Fibroblast of pulmonary artery (primary cell): ENCODE measurements at places on chromosomes 2 and 18.

GRCh38 chr2:119324685-119325270 is 41.9 kb downstream of the C2orf76 start:
- no peak for DNase-seq

DNA sequence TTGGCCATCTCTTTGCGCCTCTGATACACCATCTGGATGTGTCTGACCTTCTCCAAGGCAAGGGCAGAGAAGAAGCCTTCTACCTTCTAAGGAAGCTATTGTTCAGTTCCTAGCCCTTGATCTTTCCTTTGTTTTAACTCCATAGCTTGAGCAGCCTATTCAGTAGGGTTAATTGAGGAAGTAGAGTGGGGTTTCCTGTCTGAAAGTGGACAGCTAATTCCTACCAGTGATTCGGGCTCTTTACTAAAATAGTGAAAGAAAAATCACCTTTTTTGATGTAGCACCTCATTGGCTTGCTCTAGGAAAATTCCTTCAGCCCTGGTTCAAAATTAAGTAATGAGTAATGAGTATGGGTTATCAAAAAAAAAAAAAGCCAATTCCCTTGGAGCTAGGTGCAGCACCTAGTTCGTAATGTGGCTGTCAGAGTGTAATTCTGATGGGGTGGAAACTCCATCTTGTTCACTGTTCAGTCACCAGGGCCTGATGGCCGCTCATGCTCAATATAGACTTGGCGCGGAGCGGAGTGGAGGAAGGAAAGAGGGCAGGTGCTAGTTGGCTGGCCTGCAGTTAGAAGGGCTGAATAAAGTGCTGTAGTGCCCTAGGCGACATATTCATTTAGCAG is 2.9 kb upstream of the MGAT5 start:
- no peak for DNase-seq

GRCh38 chr2:191384829-191385228 is 139.6 kb downstream of the MYO1B start:
- DNase-seq: no peak

- no peak for DNase-seq
Observed at GRCh38 chr18:61973273-61974115, 80.7 kb upstream of the RNF152 start.

DNA sequence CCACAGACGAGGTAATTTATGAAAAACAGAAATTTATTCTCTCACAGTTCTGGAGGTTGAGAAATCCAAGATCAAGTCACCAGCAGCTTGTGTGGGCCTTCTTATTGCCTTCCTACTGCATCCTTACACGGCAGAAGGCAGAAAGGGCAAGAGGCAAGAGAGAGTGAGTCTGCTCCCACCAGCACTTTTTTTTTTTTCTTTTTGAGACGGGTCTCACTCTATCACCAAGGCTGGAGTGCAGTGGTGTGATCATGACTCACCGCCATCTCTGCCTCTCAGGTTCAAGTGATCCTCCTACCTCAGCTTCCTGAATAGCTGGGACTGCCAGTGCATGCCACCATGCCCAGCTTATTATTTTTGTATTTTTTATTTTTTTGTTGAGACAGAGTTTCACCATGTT is 78.5 kb upstream of the HK2 start:
- no peak for DNase-seq

- DNase-seq: peak; percentile 94
Observed at GRCh38 chr18:75489493-75490190, 62.1 kb upstream of the SMIM21 start.

- DNase-seq: peak; percentile 81
Observed at GRCh38 chr2:171523088-171524017, 1.1 kb downstream of the CYBRD1 start.

DNA sequence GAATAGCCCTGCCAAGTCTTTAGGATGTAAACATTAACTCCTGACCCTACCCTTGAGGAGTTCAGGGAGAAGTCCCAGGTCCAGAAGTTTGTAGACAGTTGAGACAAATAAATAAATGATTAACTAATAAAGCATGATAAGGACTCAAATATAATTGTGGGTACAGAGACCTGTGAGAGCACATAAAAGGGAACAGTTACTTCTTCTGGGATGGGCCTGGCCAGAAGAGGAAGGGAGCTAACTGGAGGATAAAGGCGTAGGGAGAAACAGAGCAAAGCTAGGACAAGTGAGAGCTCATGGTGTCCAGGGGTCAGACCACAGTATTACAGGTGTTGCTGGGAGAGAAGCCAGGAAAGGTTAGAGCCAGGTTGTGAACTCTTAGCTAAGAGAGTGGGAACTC is 3.0 kb downstream of the LCLAT1 start:
- no peak for DNase-seq

DNA sequence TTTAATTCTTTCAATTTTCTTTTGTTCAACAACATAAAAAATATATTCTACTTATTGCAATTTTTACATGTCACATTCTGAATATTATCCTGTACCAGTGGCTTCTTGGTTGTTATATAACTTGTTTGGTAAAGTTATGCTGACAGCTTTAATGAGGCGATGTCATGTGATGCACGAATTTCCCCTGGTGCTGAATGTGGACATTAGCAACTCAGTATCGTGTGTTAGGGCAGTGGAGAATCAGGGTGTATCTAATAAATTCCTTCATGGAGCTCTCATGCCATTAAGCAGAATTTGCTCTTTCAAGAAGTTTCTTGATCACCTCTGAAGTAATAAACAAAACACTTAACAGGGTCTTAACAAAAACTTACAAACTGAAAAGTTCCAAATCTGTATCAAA is 99.6 kb upstream of the DNMT3A start:
- DNase-seq: no peak

DNA sequence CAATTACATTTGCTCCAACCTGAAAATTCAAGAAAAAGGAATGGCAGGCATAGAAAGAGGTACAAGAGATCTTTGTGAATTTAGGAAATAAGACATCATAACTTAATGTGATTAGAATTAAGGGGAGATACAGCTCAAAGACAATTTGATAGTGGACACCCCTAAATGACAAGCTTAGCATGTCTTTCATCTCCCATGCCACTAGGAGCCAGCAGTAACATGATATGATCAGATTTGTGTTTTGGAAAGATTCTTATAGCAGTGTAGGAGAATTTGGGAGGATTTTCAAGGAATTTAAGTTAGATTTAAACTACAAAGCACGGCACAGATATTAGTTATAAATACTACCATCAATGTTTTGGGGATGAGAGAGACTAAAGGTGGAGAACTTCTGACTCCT is 340.8 kb downstream of the RDH14 start:
- peak; percentile 20 for DNase-seq

DNA sequence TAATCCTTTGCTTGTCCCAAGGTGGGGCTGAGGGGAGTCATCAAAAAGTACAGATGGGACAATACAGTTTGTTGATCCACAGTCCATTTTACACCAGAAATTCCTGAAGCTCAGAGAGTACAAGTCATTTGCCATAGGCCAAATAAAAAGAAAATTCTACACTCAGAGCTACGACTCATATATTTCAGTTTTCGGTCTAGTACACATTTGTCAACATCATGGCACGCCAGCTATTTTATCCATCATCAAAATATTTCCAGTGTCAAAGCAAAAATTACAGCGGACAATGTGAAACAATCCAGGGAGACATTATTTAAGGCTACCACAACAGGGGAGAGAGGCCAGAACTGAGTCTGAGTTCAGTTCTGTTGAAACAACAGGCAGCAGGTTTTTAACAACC is 587.5 kb upstream of the DSEL start:
- peak; percentile 3 for DNase-seq

- no peak for DNase-seq
Observed at GRCh38 chr2:66701656-66702055, 266.7 kb downstream of the MEIS1 start.

GRCh38 chr18:27581296-27581904 is 396.3 kb upstream of the CHST9 start:
- DNase-seq: peak; percentile 20

DNA sequence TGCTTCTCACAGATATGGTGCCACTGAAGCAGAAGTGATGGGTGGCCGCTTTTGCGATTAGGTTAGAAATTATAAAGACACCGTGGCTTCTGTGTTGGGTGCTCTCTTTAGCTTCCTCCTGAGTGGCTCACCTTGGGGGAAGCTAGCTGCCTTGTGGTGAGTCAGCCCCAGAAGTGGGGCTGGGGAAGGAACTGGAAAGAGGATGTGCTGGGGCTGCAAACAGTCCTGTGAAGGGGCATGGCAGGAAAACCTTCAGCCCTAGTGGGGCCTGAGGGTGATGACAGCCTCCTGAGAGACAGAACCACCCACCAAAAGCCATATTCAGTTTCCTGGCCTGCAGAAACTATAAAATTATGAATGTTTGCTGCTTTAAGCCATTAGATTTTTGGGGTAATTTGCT is 8.9 kb upstream of the ASB18 start:
- DNase-seq: no peak

DNA sequence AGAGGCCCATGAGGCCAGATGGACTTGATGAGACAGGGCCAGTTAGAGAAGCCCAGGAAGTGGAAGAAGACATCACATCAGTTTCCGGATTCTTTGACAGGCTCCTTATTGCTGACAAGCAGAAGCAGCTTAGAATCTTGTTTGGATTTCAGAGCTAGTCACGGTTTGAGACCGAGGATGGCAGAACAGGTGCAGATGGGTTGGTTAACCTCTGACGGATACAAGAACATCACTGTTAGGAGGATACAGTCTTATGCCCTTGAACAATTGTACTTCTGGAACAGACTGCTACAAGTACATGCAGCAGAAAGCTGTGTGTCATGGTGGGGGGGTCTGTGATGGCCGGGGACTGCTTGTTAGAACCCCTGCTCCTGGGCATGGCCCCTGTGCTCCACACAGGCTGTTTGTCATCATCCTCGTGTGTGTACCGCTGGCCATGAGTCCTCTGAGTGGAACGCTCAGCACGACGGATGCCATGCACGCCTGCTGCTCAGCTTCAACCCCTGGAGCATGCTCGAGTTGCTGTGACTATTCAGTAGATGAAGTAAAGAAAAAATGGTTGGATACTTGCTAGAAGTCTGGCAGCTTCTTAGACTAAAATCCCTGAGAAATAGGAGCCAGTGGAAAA is 217.7 kb downstream of the SH3RF3 start:
- no peak for DNase-seq

GRCh38 chr2:73163483-73164367 is 38.6 kb upstream of the NOTO start:
- DNase-seq: peak; percentile 84

DNA sequence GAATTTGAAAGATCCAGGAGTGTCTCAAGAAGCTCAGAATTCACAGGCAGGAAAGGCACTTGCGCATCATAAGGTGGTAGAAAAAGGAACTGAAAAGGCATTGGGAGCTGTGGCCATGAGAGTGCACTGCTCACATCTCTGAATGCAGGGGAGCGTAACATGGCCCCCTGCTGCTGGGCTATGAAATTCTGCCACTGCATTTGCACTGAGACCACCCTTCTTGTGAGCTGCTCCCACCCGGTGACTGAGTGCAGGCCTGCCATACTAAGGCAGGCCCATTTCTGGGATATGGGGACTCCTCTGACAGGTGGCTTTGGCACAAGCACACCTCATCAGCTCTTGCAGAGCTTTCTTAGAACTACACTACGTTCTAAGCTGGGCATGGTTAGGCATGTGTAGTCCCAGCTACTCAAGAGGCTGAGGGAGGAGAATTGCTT is 25.3 kb upstream of the STARD7 start:
- DNase-seq: no peak

GRCh38 chr2:220046507-220046906 is 419.1 kb downstream of the SLC4A3 start:
- DNase-seq: no peak

DNA sequence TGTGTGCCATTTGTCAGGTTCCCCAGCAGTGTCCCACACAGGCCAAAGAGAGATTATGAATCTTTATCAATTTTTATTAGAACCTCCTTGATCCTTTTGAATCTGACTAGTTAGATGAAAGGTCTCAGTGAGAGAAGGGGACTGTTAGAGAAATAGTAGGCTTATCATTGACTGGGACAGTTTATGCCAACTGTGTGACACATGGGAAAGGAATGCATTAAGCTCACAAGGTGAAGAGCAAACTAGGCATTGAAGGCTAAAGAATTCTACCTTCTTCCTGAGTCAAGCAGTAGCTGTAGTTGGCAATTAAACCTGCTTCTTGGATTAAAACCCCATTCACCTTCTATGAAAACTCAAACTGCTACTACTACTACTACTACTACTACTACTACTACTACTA is 389.6 kb upstream of the CDH19 start:
- DNase-seq: no peak

- peak; percentile 39 for DNase-seq
Observed at GRCh38 chr2:171287611-171288010, 126.9 kb upstream of the TLK1 start.

DNA sequence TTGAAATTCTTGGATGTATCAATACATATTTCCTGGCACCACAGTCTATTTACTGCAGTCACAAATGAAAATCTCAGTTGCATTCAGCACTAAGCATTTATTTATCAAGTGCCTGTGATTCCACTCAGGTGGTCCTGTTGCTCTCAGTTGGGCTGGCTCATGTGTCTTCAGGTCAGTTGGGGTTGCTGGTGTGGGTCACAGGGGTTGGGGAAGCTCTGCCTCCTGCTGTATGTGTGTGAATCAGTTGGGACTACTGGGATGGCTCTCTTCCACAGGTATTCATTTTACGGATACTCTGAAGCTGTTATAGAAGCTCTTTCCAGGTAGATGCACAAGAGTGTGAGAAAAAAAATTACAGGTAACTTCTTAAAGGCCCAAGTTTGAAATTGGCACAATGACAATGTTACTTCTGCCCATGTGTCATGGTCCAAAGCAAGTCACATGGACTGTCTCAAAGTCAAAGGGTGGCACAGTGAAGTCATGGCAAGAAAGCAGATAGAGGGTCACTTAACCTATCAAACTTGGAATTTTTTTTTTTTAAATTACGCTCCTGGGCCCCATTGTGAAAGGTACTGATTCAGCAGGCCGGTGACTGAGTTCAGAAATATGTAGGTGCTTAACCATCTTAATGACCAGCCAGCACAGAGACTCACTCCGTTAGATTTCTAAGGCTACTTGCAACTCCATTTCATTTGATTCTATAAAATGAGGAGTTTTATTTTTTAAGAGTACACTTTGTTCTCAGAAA is 249.2 kb upstream of the GCFC2 start:
- no peak for DNase-seq

DNA sequence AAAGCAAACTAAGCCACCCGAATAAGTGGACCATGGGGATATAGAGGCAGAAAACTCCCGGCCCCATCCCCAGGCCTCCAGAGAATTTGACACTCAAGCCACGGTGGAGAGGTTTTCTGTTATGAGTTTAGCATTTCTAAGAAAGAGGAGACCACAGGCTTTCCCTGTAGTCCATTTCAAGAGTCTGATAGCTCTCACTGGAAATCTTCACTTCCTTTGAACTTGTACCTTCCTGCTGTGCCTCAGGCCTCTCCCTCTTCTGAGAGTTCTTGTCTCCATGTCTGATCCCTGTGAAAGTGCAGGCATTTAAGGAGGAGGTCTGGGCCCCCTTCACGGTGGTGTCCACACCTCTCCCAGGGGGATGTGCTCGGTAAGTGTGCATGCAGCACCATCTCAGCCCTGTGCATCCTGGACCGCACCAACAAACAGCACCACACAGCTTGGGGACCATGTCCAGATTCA is 113.7 kb downstream of the BCL2 start:
- no peak for DNase-seq

- peak; percentile 75 for DNase-seq
Observed at GRCh38 chr2:64488050-64488974, 34.4 kb downstream of the LGALSL start.

GRCh38 chr18:7417727-7418126 is 149.4 kb upstream of the PTPRM start:
- peak; percentile 18 for DNase-seq

- peak; percentile 78 for DNase-seq
Observed at GRCh38 chr18:76405681-76406356, 89.2 kb downstream of the ZNF516 start.
